Daoy (cell line): ENCODE measurements at places on chromosomes 6 and 20. TPM values are rescaled to one million over a fixed set of nuclear protein-coding genes. Genes with fewer than 3 reads are reported as not detected.

Gene BPIFB2
- total RNA-seq, result not detected in 2 replicates

Gene SLC35D3
- total RNA-seq, result not detected in 2 replicates

Gene ADGRF1
- total RNA-seq, result 0.48 TPM in 1 of 2 replicates, not detected in the other

Gene SLPI
- total RNA-seq, result not detected in 2 replicates

Gene EDN1
- total RNA-seq, result 30.2 and 36.6 TPM in 2 replicates

Gene DSP
- 62.7 and 67.4 TPM in 2 replicates for total RNA-seq

Gene TCP11
- 0.06 TPM in 1 of 2 replicates, not detected in the other for total RNA-seq

Gene FAM110A
- 3.8 and 4.3 TPM in 2 replicates for total RNA-seq

- DNase-seq, result no peak
Measured at GRCh38 chr20:58142843-58143185, 85.6 kb downstream of the ANKRD60 start.

DNA sequence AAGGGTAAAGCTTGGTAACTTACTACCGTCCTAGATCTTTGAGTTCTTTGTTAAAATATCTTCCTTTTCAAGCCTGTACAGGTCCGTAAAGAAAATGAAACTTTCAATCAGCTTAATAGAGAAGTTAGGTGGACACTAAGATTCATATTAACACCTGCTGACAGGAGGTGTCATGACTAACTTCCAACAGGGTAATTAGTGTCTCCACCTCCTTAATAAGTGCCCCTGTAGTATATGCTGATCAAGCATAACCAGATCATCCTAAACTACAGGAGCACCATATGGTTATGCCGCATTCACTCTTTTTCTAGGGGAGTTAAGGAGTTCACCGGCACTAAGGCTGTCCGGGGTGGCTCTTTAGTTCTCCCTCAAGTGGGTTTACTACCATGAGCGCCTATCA, 23.9 kb upstream of the RALGAPA2 start:
- DNase-seq, result no peak

DNA sequence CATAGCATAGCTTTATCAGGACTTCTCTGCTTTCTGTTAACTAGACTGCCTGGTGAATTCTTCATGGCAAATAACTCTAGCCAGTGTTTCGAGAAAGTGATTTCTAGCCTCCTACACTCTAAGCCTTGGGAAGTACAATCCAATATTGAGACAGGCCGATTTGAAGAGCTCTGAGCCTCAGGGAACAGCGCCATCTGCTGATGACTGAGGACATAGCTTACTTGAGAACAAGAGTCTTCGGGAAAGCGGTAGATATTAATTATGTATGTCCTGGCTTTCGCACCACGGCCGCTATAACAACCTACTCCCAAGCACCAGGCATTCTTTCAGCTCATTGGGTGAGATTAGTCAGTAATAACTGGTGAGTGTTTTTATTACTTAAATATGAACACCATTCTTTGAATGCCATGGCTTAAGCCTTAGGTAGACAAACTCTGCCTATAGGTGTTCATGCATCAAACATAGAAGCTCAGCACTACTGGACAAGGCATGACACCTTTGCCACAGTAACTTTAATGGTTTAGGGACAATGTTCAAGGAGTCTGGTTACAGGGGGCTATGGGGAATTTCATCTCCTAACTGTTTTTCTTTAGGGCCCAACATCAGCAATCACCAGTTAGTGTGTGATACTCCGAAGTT, 518.6 kb downstream of the BMP2 start:
- peak; percentile 55 for DNase-seq

- peak; percentile 26 for DNase-seq
Measured at GRCh38 chr6:24646771-24647170, 780 bp upstream of the KIAA0319 start.

DNA sequence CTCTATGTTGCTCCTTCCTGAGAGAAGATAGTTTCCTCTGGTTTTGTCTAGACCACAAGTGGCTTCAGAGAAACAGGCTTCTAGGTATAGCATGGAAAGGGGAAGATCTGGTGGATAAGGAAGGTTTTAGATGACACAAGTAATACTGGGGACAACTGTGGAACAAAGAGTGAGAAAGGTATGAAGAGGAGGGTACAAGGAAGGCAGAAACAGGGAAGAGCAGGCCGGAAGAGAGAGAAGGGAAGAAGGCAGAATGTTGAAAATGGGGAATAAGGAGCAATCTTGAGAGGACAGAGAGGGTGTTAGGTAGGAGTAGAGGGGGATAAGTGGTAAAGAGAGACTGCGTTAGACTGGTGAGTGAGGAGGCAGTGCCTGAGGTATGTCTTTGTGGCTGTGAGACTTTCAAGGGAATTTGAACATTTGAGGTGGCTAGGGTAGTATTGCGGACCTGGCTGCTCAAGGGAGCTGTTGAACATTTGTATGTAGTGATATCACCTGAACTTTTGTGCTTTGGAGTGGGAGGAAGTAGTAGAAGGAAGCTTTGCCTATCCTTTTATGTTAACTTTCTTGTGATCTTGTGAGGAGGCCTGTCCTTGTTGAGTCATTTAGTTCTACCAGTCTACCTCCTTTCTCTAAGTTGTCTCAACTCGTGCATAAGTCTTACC, 69.5 kb downstream of the FOXO3 start:
- no peak for DNase-seq

GRCh38 chr20:58742668-58743566, 50.3 kb downstream of the NPEPL1 start:
- no peak for DNase-seq

GRCh38 chr6:73613806-73614536, 39.8 kb downstream of the SLC17A5 start:
- DNase-seq, result no peak

GRCh38 chr6:116385459-116385802, 14.7 kb downstream of the DSE start:
- DNase-seq, result peak; percentile 68

DNA sequence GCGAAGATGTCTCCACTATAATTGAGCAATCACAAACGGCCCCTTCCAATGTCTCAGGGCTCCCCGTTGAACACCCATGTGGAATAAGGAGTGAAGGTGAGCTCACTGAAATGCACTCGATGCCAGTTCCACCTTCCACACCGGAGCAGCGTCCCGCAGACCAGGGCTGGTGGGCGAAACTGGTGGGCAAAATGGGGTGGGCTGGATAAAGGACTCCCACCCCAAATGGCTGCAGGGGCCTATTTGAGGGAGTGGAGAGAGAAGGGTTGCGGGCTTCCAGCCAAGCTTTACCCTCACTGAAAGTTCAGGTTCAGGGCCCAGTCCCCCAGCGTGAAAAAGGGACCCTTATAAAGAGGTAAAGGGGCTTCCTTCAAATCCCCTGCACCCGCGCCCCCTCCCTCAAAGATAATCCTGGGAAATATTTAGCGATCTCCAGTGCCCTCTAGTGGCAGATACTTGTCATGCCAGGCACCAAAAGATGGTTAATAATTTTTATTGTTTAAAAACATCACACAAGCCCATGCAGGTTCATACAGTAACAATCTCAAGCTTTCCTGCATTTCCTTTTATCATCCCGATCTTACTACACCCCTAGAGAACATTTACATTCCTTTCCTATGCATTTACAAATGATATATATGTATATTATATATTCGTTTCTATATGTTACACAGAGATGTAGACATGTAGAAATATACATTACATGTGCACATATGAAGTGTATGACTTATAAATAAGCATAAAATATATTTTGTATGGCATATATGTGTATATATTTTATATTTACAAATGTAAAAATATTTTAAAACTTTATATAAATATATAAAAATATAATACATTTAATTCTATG, 58.2 kb upstream of the NKX2-2 start:
- DNase-seq, result no peak

- DNase-seq, result peak; percentile 46
Measured at GRCh38 chr20:50655311-50655880, 35.9 kb downstream of the RIPOR3 start.

- peak; percentile 18 for DNase-seq
Measured at GRCh38 chr6:135871296-135871695, 19.8 kb downstream of the PDE7B start.

GRCh38 chr6:74510878-74511277, 695.0 kb downstream of the COL12A1 start:
- no peak for DNase-seq

- DNase-seq, result peak; percentile 70
Measured at GRCh38 chr20:62489186-62489931, 13.6 kb upstream of the GATA5 start.

DNA sequence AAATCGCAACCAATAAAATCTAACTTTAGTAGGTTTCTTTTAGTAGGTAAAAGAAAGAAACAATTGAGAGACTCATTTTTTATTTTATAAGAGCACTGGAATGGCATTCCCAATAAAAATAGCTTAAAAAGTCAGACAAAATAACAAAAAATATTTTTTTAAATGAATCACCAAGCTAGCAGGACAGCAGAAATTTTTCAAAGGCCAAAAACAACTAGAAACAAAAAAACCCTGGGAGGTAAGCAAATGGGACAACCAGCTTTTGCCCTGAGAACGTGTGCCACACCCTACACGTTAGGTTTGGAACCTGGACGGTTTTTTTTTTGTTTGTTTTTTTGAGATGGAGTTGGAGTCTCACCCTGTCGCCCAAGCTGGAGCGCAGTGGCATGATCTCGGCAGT, 19.6 kb downstream of the GPLD1 start:
- DNase-seq, result no peak

DNA sequence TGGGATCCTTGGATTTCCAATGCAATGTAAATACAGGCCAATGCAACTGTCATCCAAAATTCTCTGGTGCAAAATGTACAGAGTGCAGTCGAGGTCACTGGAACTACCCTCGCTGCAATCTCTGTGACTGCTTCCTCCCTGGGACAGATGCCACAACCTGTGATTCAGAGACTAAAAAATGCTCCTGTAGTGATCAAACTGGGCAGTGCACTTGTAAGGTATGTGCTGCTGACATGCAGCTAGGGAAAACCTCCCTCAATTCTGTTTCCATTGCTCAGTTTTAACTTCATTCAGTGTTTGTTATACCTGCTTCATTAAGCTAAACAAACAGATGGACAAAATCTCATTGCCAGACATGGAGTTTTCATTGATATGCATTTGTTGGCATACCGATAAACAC, 397.1 kb downstream of the ARHGAP18 start:
- DNase-seq, result peak; percentile 35

GRCh38 chr6:154994836-154995253, 270 bp upstream of the TIAM2 start:
- no peak for DNase-seq

- DNase-seq, result no peak
Measured at GRCh38 chr20:37329481-37330165, 16.3 kb upstream of the SRC start.

- DNase-seq, result no peak
Measured at GRCh38 chr6:33996120-33996475, 149.8 kb downstream of the GRM4 start.

- DNase-seq, result no peak
Measured at GRCh38 chr6:79072640-79073181, 5.3 kb downstream of the PHIP start.

DNA sequence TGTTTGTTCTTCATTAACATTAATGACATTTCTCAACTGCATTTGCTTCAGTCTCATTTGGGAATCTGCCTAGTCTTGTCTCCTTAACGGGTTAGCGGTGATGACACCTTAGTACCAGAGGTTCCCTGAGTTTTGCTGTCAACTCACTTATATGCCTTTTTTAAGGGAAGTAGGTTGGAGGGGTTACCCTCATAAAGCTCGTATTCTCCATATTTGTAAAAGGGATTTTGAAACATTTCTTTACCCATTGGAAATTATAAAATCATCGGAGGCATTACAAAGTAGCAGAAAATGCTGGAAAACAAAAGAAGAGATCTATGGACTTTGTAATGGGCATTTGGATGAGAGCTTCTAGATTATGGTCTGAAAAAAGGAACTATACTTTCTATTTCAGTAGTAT, 88.7 kb upstream of the PRDM1 start:
- DNase-seq, result no peak

GRCh38 chr6:142416179-142416578, 114.4 kb downstream of the ADGRG6 start:
- peak; percentile 90 for DNase-seq
